ENCODE measurements at places on chromosomes 13 and 19.

- no peak for DNase-seq
These were observed 22.4 kb upstream of the MRI1 start for GRCh38 chr19:13741893-13742292.

DNA sequence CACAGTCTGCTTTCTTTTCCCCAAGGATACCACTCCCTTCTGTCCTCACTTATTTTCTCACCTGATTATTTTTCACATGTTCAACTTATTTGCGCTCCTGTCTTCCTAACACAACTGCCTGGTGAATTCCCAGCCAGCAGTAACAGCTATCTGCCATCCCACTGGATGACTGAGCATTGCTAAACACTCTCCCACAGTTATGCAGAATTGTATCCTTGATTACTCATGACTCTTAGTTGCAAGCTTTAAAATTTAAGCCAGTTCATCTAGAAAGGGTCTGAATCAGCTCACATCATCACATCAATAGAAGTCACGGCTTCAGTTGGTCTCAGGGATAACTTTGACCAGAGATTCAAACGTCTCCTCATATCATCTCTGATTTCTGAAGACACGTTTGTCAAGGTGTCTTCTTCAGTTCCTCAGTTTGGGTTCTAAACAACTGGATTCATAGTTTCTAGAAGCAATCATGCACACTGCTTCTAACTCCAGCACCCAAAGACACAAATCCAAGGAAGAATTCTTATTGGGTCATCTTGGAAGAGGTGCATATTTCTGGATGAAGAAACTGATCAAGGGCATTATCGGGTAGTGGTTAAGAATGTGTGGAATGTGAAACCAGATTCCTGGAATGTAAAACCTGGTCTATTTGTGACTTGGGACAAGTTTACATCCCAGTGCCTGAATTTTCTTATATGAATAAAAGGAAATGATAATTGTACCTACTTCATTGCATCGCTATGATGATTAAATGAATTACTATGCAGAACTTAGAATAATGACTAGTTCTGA is 13.9 kb upstream of the DACH1 start:
- DNase-seq: no peak

DNA sequence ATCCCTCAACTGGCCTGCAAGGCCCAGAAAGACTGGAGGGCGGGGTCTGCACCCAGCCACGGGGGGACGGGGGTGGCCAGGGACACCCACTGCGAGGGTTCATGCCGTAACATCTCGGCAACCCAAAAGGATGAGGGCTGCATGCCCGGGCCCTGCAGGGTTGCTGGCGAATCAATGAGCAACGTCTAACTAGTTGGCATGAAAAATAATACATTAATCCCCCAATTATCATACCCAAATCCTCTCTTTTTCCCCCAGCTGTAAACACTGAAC is 232.2 kb downstream of the TUBA3C start:
- DNase-seq: no peak

DNA sequence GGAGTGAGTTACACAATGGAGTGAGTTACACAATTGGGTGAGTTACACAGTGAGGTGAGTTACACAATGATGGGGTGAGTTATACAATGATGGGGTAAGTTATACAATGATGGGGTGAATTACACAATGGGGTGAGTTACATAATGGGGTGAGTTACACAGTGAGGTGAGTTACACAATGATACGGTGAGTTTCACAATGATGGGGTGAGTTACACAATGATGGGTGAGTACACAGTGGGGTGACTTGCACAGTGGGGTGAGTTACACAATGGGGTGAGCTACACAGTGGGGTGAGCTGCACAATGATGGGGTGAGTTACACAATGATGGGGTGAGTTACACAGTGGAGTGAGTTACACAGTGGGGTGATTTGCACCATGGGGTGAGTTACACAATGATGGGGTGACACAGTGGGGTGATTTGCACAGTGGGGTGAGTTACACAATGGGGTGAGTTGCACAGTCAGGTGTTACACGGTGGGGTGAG is 52.5 kb upstream of the GAS6 start:
- DNase-seq: no peak

- DNase-seq: peak; percentile 59
These were observed 25.2 kb upstream of the CEACAM1 start for GRCh38 chr19:42553292-42554045.

GRCh38 chr13:42610649-42611048 is 36.7 kb downstream of the TNFSF11 start:
- DNase-seq: no peak

- DNase-seq: no peak
These were observed 19.8 kb downstream of the WDR87 start for GRCh38 chr19:37886571-37886970.

- DNase-seq: no peak
These were observed 30.7 kb upstream of the IL17D start for GRCh38 chr13:20672772-20673171.

DNA sequence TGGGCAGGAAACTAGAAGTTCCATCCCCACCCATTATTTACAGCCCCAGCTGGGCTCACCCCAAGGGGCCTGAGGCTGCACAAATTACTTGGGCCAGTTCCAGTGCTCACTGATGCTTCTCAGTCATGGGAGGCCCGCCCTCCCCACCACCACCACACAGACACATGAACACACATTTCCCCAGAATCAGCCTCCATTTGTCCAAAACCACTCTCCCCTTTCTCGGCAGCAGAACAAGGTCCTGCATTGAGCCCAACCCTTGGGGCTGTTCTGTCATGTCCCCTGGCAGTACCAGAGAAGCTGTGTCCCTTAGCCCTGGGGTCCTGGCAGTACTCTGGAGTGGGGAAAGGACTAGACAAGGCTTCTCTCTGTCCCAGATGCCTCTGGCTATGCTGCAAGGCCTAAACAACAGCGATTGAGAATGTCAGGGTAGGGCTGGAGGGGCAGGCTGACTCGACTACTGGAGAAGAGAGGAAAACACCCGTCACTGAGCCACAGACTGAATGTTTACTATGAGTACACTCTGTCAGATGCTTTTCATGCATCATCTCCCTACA is 21.8 kb downstream of the SAMD4B start:
- DNase-seq: no peak

DNA sequence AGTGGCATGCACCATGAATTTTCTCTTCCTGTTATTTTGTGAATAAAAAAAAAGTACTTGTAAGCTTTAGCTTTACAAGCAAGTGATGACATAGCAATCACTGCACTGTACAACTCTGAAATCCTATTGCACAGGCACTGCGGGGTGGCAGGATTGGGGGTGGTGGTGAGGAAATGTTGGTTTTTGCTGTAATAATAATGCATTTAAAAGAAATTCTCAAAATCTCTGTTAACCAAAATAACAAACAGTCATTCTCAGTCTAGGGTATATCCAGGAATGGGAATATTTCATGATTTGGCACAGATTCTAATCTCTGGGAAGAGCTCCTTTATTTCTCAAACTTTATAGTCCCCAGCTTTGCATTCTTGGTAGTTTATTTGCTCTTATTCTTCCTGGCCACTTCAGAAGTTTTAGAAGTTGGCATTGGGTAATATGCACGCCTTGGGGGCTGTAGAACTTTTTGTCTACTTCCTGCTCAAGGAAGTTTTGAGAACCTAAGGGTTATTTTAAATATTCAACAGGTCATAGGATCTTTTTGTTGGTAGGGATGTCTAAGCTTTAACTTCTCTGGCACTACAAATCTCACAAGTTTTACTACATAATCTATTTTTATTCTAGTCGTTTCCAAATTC is 353.0 kb upstream of the KLF12 start:
- no peak for DNase-seq

GRCh38 chr13:97540696-97541095 is 106.7 kb downstream of the RAP2A start:
- no peak for DNase-seq

DNA sequence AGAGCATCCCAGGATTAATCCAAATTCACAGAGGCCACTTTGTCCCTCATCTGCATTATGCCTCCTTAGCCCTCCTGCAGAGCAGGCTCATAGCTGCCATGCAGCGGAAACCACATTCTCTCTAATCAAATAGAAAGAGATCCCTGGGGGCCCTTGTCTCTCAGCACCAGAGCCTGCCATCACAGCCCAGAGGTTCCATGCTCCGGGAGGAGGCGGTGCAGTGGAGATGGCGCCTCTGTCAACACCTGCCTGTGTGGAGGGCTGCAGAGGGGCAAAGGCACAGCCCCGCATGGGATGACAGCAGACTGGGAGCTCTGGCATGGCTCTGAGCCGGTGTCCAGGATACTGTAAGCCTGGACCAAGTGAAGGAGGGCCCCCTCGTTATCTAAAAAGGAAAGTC is 111.3 kb downstream of the SLC7A1 start:
- DNase-seq: no peak

DNA sequence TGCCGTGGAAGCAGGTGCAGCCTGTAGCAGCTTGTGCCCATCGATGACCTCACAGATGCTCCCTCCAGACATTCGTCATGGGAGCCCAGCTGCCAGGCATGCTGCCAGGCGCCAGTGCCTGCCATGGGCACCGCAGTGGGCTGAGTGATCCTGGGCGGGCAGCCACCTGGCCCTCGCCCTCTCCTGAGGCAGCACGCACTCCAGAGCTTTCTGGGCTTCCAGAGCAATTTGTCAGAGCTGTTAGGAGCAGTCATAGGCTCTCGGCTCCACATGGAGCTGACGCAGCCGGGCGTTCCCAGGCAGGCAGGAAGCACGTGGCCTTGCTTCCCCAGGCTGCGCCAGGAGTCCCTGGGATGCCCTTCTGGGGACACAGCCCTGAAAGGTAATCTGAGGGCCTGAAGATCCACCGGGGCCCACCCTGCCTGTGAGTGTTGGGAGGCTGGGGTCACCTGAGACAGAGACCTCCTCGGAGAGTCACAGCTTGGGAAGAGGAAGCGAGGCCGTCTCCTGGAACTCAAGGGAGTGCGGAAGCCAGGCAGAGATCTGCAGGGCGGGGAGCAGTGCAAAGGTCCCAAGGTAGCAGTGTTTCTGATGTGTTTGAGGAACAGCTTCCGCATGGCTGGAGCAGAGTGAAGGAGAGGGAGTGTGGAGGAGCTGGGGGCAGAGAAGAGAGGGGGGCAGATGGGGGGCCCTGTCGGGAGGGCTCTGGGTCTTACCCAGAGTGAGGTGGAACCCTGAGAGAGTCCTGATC is 50.6 kb downstream of the DPF1 start:
- DNase-seq: no peak

- DNase-seq: no peak
These were observed 66.7 kb downstream of the CDADC1 start for GRCh38 chr13:49314344-49314882.

DNA sequence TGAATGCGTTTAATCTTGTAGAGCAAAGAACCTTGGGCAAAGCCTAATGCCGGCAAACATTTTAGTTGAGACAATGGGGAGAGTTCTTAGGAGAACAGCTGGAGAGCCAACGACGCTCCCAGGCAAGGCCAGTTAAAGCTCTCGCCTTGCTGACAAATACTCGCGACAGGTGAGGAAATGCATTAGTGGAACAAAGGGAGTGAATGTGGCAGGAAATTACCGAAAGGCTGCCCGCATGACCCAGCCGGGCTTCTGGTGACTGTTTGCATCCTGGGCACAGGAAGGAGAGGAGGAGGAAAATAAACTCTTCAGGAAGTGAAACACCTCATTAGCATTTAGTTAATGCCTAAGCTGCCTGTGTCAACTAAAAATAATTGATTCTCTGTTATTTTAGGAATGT is 74.6 kb downstream of the SHISA2 start:
- DNase-seq: no peak

GRCh38 chr19:2888731-2889224 is 11.9 kb upstream of the ZNF57 start:
- no peak for DNase-seq

DNA sequence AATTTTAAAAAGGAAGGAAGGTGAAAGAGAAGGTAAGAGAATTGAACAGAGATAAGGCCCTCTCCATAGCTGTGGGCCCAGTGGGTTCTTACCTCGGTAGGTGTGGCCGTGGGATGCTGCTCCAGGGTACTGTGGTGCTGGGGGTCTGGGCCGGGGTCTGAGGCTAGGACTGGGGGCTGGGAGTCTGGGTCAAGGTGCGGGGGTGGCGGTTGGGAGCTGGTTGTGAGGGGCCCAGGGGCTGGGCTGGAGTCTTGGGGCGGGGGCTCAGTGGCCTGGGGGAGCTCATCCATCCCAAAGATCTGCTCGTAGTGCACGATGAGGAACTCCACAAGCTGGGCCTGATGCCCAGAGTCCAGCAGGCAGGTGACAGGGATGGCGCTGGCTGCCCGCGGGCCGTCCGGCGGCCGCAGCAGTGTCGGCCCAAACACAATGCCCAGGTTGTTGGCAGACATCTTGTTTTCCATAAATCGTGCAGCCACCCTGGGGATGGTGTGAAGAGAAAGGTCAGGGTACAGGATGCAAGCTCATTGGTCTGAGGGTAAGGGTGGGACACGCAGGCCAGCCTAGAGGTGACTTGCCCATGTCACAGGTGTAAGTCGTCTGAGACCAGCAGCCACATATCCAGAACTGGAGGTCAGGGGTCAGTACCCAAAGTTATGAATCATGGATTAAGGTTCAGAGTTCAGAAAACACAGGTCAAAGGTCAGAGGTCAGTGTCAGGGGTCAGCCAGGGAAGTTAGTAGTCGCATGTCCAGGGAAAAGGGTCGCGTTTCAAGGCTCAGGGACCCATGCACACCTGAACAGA is 5.9 kb upstream of the LPAR2 start:
- no peak for DNase-seq

- no peak for DNase-seq
These were observed 35.2 kb downstream of the PEPD start for GRCh38 chr19:33486407-33486806.

GRCh38 chr19:38263689-38264485 is 486 bp upstream of the SPINT2 start:
- DNase-seq: no peak

DNA sequence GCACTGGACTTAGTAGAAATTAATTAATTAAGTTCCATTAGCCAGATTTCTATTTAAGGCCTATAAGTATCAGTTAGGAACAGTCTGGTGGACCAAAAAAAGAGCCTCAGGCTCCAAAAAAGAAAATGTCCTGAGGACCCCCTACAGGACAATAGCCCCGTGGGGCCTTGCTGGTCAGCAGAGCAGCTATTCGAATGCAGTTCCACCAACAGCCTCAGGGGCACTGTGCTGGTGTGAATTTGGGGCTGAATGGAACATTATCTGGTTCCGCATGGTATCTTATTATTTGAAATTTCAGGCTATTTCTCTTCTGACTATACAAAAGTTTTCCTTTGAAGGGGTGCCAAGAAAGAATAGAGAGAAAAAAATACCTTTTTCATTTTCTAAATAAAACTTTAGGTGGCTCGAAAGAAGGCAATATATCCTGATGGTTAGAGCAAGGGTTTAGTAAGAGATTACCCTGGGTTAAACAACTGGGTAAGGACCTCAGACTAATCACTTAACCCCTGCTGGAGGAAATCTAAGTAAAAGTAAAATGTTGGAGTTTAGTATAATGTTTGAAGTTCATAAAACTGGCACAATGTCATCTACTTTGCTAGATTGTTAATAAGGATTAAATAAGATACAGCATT is 147.2 kb downstream of the MIPEP start:
- DNase-seq: no peak

DNA sequence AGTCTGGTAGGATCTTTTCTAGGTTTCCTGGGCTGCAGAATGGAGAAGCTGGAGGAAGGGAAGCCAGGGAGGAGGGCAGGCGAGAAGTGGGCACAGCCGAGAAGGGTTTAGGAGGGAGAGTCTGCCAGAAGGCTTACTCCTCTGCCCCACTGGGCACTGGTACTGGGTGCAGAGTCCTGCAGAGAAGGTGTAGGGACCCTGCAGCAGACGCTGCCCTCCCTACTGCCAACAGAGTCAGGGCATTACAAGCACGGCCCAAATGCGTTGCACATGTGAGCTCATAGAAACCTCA is 726 bp upstream of the PEPD start:
- no peak for DNase-seq

All from HS-27A (cell line).